ENCODE measurements at places on chromosomes 2 and 18. TPM values are rescaled to one million over a fixed set of nuclear protein-coding genes. Genes with fewer than 3 reads are reported as not detected.

Gene CHRNG
- total RNA-seq = not detected

Gene REG1B
- total RNA-seq = not detected

Gene KCNF1
- total RNA-seq = 0.20 TPM

Gene KLF11
- 10.7 TPM for total RNA-seq

Gene GLB1L
- 7.5 TPM for total RNA-seq

Gene CACNB4
- total RNA-seq = not detected

Gene RPL37A
- 1,616 TPM for total RNA-seq

Gene MC2R
- not detected for total RNA-seq

Gene ST6GAL2
- not detected for total RNA-seq
